Endodermal cell (in vitro differentiated cells): ENCODE measurements at places on chromosomes 7 and 10. TPM values are rescaled to one million over a fixed set of nuclear protein-coding genes. Genes with fewer than 3 reads are reported as not detected.
A peak's percentile ranks its signal among the peaks of the same experiment; 100 is the strongest.

Gene ADAMTS14
- total RNA-seq: 0.26 to 0.50 TPM (median 0.44 TPM) in 3 replicates

Gene GAD2
- total RNA-seq: not detected in 3 replicates

Gene TMEM196
- not detected in 2 replicates for total RNA-seq

Gene CALN1
- total RNA-seq: 3.8 and 4.3 TPM in 2 replicates

DNA sequence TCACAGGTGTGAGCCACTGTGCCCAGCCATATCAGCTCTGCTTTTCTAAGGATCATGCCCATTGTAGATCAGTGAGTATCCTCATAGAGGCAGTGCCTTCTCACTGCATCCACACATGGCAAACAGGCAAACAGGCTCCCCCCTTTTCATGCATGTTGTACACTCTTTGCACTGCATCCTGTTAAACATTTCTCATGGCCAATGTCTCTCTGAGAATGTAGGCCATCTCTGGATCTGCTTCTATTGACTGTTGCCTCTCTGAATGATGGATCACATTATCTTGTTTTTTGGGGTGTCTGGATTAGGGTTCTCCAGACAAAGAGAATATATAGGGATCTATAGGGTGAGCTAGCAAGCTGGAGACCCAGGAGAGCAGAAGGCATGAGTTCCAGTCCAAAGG is 13.1 kb upstream of the PPIA start:
- no peak for DNase-seq

Gene PPP1R17
- 0.36 and 0.44 TPM in 2 replicates for total RNA-seq

DNA sequence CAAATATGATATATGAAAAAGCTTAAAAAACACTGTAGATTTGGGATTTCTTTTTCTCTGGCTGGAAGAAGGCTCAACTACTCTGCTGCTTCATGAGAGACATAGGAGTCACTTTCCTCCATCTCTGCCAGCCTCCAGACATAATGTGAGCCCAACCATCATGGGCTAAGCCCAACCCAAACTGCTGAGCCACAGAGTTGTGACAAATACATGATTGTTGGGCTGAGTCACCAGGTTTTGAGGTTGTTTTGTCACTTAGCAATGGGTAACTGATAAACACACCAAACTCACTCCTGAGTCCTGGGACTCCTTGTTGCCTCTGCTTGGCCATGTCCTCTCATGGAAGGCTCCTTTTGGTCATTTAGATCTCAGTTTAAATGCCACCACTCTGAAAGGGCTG is 381.8 kb upstream of the FZD8 start:
- DNase-seq: peak; percentile 69

Gene CYP17A1
- total RNA-seq: 0.33 TPM in 1 of 3 replicates, not detected in the others

Gene PTN
- 5.6 to 7.1 TPM (median 6.6 TPM) in 3 replicates for total RNA-seq

GRCh38 chr7:38880454-38880853 is 28.5 kb downstream of the VPS41 start:
- DNase-seq: no peak

Gene BLNK
- total RNA-seq: not detected in 3 replicates

Gene LGI1
- 0.26 to 0.60 TPM (median 0.44 TPM) in 3 replicates for total RNA-seq

DNA sequence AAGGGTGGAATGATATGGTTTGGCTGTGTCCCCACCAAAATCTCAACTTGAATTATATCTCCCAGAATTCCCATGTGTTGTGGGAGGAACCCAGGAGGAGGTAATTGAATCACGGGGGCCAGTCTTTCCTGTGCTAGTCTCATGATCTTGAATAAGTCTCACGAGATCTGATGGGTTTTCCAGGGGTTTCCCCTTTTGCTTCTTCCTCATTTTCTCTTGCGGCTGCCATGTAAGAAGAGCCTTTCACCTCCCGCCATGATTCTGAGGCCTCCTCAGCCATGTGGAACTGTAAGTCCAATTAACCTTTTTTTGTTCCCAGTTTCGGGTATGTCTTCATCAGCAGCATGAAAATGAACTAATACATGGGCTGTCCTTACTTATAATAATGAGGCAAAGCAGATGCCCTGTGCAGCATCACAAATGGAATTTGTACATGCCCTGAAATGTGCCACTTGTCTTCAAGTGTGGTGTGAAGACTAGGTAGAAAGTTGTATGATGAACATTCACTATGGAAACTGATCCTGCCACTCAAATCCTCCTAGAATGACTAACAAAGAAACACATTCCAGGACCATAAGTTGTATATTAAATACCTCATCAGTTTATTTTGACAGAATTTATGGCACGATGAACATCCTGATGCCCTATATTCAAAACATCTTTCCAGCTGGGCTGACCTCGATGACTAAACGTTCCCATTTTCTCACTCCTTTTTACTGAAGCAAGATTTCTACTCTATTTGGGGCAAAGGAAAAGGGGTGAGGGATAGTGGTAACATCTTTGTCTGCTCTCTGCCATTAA is 122.8 kb upstream of the CTTNBP2 start:
- no peak for DNase-seq

DNA sequence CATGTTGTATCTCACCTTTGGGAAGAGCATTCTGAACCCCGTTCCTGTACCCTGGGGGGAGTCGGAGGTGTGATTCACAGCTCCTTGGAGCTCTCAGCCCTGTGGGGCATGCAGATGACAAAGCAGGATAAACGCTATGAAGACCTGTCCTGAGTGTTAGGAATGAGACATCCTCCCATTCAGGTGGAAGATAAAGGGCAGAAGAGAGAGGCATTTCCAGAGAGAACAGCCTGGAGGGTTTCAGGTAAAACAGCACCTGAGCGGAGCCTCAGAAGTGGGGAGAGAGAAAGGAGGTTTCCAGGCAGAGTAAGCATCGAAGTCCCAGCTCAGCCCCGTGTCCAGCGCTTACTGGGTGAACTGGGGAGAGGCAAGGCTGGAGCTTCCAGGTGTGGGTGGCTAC is 288.9 kb downstream of the KLF6 start:
- no peak for DNase-seq

- DNase-seq: peak; percentile 81
Measured at GRCh38 chr7:91264924-91265681, 870 bp downstream of the FZD1 start.

Gene CCDC3
- total RNA-seq: 4.2 to 5.1 TPM (median 4.6 TPM) in 3 replicates

DNA sequence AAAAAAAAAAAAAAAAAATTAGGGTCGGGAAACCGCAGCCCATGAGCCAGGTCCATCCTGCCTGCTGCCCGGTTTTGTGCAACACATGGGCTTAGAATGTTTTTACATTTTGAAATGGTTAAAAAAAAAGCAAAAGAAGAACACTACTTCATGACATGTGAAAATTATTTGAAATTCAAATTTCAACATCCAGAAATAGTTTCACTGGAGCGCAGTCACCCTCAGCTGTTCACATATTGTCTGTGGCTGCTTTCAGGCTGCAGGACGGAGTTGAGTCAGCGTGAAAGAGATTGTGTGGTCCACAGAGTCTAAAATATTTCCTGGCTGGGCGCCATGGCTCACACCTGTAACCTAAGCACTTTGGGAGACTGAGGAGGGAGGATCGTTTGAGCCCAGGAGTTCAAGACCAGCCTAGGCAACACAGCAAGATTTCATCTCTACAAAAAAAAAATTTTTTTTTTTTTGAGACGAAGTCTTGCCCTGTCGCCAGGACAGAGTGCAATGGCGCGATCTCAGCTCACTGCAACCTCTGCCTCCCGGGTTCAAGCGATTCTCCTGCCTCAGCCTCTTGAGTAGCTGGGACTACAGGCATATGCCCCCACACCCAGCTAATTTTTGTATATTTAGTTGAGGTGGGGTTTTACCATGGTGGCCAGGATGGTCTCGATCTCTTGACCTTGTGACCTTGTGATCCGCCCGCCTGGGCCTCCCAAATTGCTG is 63.9 kb upstream of the ECHDC3 start:
- DNase-seq: no peak

GRCh38 chr10:65911151-65911835 is 1014.5 kb upstream of the LRRTM3 start:
- DNase-seq: peak; percentile 48

Gene ADAM12
- total RNA-seq: 0.52 TPM in 1 of 3 replicates, not detected in the others

- peak; percentile 63 for DNase-seq
Measured at GRCh38 chr10:78437998-78438906, 404.6 kb downstream of the RPS24 start.

- no peak for DNase-seq
Measured at GRCh38 chr7:8184221-8184620, 77.7 kb downstream of the ICA1 start.

Gene GSTO1
- 186 to 223 TPM (median 217 TPM) in 3 replicates for total RNA-seq

- DNase-seq: peak; percentile 70
Measured at GRCh38 chr10:60175441-60175971, 214.2 kb downstream of the ANK3 start.

GRCh38 chr7:158694650-158695049 is 10.0 kb downstream of the NCAPG2 start:
- no peak for DNase-seq

Gene PAPOLB
- 0.93 to 1.2 TPM (median 0.94 TPM) in 3 replicates for total RNA-seq
